ENCODE measurements at places on chromosomes 1 and 21.

- DNase-seq = no peak
Measured at GRCh38 chr1:13913396-13913795, 213.4 kb downstream of the PRDM2 start.

GRCh38 chr1:222457513-222457912 is 90.4 kb downstream of the HHIPL2 start:
- no peak for DNase-seq

- DNase-seq = no peak
Measured at GRCh38 chr1:11453742-11454491, 25.0 kb upstream of the DISP3 start.

DNA sequence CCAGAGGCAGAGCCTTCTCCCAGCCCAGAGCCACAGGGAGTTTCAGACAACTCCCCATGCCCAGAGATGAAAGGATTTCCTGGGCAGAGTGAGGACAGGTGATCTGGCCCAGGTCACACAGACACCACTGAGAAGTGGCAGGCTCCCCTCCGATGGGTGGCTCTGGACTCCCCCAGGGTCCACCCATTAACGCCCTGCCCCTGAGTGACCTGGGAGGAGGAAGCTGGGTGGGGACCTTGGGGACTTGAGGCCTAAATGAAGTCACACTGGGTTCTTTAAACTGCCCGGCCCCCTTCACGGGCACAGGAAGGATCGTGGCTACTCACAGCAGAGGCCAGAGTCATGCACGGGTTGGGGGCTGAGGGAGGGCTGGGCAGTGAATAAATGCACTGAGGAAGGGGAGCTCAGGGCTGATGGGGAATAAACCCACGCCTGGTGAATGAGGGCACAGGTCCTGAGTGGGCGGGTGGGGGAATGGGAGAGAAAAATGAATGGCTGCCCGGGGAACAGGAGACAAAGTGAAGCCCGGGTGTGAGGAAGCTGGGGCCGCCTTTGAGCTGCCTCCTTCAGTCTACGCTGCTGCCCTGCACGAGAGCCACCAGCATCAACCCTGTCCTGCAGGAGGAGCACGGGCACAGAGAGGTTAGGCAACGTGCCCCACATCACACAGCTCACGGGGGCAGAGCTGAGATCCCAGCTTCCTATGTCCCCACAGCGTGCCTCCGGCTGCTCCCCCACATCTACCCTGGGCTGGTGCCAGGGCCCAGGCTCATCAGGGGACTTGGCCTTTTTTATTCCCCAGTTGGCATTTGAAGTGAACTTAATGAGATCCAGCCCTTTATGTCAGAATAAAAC is 404.3 kb downstream of the MATN1 start:
- no peak for DNase-seq

DNA sequence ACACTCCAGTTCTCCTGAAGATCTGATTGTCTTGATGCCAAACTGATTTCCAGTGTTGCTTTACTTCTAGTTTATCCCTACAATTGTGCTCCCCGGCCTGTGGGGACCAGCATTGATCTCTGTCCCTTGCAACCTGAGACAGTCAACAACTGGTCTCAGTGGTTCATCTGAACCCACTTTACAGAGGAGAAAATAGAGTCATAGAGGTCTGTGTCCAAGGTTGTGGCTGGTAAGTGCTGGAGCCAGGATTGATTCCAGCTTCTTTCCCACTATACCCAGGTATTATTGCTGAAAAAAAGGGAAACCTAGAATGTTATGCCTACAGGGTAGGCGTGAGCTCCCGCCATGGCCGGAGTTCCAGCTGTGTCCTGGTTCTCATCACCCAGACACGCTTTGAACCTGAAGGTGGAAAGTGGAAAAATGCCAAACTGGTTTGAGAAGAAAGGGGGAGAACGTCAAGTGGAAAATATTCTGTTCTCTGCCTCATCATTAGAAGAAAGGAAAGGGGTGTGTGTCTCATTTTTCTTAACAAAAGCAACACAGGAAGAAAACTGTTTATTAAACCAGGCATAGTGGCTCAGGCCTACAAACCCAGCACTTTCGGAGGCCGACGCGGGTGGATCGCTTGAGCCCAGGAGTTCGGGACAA is 60.7 kb upstream of the ITPKB start:
- no peak for DNase-seq

DNA sequence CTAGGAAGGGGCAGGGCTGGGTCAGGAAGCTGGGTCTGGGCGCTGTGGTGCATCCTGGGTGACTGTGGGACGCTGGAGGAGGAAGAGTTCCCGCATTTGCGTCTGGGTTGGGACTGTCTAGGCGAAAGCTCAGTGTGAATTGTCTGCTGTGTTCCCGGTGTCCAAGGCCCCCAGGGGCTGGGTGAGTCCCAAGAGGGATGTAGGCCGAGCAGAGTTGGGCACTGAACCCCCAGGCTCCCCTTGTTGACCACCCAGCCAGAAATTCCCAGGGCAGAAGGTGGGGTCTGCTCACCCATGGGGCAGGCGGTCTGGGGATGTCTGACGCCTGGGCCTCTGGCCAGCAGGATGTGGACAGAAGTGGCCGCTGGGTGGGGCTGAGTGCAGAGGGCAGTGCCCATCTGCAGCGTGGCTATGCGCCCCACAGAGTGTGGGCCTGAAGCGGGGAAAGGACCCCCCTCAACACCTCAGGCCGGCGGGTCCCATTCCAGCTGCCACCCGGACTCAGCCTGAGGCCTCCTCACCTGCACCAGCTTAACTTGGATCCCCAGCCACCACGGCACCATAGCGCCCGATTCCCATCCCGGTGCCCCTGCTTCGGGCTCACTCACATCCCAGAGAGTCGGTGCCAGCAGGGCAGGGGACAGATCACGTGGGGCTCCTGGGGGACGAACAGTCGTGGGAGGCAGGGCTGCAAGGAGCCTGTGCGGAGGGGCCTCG is 37.0 kb upstream of the POFUT2 start:
- no peak for DNase-seq

DNA sequence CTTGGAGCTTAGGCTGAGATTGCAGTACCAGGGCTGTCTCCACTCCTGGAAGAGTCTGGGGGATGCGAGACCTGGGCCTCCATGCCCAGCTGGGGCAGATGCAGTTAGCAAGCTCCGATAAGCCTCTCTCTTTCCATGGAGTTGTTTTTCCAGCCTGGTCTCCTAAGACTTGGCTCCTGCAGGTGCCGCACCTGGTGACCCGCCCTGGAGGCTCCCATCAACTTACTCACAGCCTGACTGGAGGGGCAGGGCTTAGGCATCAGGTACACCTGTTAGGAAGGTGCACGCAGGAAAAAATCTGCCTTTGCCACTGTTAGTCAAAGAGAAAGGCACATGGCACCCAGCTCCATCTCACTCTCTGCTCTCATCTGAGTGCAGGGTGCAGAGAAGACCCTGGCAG is 198.1 kb upstream of the TMEM51 start:
- DNase-seq = no peak

- no peak for DNase-seq
Measured at GRCh38 chr1:72060466-72061245, 221.7 kb downstream of the NEGR1 start.

GRCh38 chr1:36919491-36920145 is 114.7 kb downstream of the GRIK3 start:
- DNase-seq = no peak

- no peak for DNase-seq
Measured at GRCh38 chr21:42125571-42126544, 54.7 kb downstream of the UMODL1 start.

GRCh38 chr1:223039990-223040389 is 103.1 kb downstream of the TLR5 start:
- DNase-seq = no peak

DNA sequence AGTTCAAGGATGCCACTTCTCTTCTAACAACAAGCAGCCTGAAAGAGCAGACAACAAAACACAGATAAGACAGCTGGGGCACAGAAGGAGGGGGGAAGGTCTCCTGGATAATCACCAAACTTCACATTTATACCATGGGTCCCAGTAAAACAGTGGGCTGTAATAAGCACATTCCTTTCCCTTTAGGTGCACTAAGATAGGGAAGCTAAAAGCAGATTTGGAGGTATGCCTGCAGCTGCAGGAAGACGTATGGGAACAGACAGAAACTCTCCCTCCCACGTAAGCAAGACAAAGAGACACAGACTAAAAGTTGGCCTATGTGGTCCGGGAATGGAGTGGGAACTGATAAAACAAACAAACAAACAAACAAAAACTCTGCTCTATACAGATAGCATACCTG is 612.1 kb downstream of the MRPL39 start:
- no peak for DNase-seq

GRCh38 chr1:225480825-225481434 is 53.1 kb upstream of the LBR start:
- DNase-seq = peak; percentile 81

DNA sequence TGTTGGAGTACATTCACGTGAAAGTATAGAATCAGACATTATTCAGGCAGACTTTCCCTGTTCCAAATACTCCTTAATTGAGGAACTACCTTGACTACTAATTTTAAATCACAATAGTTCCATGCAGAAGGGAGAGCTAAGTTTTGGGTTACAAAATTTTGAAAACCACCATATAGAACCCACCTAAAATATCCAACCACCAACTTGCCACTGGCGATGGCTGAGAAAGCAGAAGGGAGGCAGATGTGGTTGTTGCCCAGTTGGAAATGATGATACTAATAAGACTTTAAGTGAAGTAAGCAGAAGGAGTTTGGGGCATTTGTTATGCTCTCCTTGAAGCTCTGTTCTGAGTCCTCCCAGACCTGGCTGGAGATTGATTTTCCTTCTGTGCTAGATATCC is 190.7 kb downstream of the HLX start:
- no peak for DNase-seq

DNA sequence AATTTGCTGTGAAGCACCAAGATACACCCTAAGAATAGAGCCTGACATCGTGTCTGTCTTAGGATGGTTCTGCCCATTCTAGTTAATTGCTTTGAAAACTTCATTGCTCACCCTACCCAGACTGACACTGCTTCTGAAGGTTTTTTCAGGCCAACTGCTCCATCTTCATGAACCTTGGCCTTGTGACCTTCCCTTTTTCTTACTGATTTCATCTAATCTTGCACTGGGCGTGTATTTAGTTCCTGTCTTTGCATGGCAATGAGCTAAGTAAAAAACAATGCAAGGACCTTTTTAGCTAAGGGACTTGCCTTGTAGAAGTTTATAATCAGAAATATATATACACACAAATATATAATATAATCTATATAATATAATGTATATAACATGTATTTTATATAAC is 108.0 kb downstream of the PBX1 start:
- no peak for DNase-seq

DNA sequence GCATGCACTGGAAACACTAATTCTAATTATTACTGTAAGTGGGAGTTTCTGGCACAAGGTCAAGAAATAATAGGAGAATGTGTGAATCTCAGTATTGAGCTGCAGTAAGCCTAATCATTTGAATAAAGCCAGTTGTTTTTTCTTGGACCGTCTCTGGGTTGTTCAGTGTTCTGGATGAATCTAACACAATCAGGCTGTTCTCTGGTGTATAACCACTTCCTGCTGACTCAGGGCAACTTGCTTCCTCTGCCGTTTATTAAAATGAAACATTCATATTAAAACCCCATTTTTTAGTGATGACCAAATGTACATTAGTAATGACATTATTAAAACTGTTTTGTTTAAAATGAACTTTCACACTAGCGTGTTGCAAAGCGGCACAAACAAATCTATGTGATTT is 273.1 kb upstream of the SNX7 start:
- DNase-seq = no peak

DNA sequence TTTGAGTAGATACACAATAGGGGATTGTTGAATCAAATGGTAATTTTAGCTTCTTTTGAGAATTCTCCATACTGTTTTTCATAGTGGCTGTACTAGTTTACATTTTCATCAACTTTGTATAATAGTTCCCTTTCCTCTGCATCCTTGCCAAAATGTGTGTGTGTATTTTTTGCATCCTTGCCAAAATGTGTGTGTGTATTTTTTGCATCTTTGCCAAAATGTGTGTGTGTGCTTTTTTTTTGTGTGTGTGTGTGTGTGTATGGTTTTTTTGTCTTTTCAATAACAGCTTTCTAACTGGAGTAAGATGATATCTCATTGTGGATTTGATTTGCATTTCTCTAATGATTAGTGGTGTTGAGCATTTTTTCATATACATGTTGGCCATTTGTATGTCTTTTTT is 105.4 kb downstream of the ATP6V1G3 start:
- no peak for DNase-seq

- no peak for DNase-seq
Measured at GRCh38 chr1:244174922-244175521, 123.9 kb downstream of the ZBTB18 start.

- no peak for DNase-seq
Measured at GRCh38 chr1:200040481-200041138, 13.1 kb downstream of the NR5A2 start.

DNA sequence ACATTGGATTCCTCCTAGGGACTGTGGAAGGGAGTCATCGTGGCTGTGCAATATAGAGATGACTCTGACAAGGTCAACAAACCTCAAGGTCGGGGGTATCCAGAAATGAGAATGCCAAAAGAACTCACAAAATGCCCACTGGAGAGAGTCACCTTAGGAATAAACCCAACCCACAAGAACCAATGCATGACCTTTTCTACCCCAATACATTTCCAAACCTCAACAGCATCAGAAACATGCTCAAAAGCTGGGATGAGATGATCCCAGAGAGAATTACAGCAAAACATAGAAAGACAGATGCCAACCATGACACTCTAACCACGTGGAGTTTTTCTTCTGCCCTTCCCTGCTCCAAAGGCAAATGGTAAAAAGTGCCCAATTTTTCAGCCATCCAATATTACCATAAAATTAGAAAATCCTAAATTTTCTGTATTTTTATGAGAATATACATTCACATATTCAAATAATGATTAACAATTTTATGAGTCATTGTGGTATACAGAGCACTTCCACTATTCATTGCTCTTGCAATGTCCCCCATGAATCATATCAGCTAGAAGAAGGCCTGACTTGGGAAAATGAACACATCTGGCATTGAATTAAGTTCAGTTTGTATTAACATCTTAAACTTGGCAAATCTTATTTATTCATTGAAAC is 88.2 kb upstream of the PALMD start:
- DNase-seq = no peak

DNA sequence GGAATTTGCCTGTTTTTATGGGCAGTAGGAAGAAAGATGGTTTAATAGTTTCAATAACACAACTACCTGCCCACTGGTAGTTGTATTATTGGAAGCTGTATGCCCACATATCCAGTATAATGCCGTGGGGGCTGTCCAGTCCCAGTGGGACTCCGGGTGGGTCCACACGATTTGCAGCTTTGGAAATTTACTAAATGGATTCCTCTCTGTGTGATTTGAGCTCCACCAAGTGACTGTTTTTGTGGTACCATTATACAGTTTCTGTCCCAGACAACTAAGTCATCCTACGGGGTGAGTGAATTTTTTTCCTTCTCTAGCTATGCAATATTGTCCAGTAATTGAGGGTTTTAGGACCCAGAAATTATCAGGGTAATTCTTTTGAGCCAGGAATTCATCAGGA is 86.8 kb downstream of the PLA2G4A start:
- DNase-seq = no peak

DNA sequence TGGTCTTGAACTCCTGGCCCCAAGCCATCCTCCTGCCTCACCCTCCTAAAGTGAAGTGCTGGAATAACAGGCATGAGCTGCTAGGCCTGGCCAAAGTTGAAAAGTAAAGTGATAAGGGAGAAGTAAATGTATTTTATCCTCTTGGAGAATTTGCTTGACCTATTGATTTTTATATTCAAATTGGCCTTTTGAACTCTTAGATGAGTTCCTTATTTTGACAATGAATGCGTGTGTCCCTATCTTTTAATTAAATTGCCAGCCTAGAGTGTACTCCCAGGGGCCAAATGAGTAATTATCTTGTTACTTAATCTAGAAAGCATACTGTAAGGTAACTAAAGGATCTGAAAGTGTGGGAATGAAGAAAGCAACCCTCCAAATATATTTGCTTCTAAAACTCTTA is 11.4 kb downstream of the RNF11 start:
- DNase-seq = no peak

GRCh38 chr1:213987927-213988506 is at the start of gene PROX1:
Gene PROX1 (plus strand): TSS chr1:213987973. CDS start chr1:213996536, 8,563 bp downstream.
- no peak for DNase-seq
